ENCODE measurements at places on chromosomes 6 and 20. TPM values are rescaled to one million over a fixed set of nuclear protein-coding genes. Genes with fewer than 3 reads are reported as not detected.

- DNase-seq, result no peak
These were observed 5.0 kb downstream of the JAG1 start for GRCh38 chr20:10668677-10669368.

DEF6 gene
- polyA plus RNA-seq, result 40.6 TPM

SLC26A8 gene
- 0.07 TPM for polyA plus RNA-seq

FOXF2 gene
- 0.82 TPM for polyA plus RNA-seq

DNA sequence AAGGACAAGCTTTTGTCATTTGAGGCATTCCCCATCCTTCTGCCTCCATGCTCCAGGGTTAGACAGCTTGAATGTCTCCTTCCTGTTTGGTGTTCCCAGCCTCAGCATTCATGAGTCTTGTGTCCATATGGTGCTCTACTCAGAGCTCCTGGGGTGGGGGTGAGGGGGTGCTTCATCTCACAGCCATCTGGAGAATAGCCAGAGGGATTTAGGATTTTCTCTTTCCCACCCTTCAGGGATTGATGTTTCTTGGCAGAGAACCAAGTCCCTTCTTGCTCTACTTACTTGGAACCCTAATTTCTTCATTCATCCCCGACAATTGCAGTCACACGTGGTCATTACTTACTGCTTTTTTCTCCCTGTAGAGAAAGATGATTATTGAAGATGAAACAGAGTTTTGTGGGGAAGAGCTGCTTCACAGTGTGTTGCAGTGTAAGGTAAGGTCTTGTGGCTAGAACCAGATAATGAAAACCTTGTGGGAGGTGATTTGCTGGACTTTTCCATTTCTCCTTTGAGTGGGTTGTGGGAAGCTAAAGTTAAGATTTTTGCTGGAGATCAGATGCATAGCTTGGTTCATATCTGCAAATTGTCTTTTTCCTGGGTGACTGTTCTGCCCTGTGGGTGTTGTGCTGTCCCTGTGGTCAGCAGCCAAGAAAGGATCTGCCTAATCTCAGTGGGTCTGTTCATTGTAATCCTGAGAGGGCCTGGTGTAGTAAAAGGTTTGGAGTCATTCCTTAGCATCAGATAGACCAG is 18.6 kb downstream of the CMTR1 start:
- DNase-seq, result no peak

PLEKHG1 gene
- polyA plus RNA-seq, result 1.5 TPM

DNA sequence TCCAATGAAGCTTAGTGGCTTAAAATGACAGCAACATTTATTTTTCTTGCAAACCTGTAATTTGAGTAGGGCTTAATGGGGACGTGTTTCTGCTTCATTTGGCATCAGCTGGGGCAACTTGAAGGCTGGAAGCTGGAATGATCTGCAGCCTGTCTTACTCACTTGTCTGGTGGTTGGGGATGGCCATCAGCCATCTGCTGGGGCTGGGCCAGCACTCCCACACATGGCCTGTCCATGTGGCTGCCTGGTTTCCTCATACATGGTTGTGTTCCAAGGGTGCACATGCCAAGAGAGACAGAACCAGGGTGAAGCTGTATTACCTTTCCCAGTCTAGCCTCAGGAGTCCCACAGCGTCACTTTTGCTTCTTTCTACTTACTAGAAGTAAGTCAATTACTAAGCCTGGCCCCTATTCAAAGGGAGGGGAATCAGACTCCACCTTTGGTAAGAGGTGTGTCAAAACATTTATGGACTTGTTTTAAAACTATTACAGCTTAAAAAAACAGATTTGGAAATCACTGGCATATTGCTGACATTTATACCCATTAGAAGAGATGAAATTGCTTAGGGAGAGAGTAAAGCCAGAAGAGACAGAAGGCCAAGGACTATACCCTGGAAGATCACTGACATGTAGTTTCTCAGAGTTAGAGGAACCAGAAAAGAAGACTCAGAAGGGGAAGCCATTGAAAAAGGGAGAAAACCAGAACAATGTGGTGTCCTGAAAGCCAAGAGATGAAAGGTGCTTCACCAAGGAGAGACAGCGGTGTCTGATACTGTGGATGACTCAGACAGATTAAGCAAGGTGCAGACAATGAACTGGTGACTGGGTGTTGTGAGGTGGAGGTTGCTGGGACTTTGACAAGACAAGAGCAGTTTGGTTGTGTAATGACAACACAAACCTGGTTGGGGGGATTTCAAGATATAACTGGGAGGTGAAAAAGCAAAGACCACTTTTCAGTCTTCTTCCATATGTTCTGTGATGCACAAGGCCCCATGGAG is 345.2 kb downstream of the GJA1 start:
- DNase-seq, result no peak

DNA sequence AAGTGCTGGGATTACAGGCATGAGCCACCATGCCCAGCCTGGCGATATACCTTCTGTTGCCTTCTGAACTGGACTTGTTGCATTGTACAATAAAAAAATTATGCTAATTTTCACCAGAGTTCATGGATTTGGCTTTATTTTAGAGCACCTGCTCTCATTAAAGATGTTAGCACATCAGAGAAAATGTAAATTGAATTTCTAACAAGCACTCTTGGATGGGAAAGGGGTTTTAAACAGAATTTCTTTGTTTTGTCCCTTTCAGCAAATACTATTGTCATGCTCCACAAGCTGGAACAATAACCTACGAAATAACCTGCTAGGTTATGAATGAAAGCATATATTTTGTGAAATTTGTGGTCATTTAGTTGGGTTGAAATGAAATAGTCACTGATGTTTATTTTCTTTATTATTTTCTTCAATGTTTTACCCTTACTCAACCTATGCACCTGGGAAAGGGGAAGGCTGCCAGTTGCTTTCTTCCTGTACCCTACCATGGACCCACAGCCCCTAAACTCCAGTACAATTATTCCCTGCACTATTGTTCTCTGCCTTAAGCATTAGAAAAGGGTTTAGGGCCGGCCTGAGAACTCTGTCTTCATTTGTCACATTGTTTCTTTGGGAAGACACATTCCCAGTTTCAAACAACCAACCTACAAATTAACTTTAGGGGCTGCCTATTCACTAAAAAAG is 22.2 kb downstream of the ZDHHC14 start:
- no peak for DNase-seq

DNA sequence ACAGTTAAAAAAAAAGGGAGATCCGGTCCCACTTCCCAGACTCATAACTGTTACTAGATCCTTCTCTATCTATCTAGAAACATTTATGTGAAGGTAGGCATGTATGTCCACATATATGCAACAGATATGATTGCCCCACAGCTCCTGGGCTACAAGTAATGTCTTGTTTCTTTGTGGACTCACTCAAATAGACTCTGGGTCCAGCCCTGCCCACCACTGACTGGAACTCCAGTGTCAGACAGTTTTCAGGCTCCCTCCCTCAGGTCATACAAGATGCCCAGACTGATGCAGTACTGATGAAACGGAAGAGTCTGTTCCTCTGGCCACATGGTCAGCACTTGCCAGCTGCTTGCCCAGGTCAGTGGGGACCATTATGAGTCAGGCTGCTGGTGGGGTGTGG is 30.8 kb upstream of the IER3 start:
- DNase-seq, result no peak

DNA sequence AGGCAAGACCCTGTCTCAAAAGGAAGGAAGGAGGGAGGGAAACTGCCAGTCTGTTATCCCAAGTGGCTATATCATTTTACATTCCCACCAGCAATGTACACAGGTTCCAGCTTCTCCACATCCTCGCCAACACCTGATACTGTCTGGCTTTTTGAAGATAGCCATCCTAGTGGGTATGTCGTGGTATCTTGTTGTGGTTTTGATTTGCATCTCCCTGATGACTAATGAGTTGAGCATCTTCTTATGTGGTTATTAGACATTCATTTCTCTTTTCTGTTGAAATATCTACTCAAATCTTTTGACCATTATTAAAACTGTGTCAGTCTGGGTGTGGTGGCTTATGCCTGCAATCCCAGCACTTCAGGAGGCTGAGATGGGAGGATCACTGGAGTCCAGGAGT is 47.9 kb upstream of the ARID1B start:
- DNase-seq, result no peak

LY86 gene
- polyA plus RNA-seq, result 0.38 TPM

DNA sequence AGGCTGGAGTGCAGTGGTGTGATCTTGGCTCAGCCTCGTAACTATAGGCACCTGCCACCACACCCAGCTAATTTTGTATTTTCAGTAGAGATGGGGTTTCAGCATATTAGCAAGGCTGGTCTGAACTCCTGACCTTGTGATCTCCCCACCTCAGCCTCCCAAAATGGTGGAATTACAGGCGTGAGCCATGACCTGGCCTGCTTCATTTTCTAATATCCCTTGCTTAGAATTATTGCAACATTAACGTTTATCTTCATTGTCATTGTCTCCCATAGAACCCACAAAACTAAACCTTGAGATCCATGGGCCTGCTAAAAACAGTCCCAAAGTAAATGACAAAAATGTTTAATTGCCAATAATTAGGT is 6.1 kb downstream of the EEF1A1 start:
- no peak for DNase-seq

GRCh38 chr6:35341557-35341956 is 801 bp upstream of the PPARD start:
- no peak for DNase-seq

SH3BGRL2 gene
- polyA plus RNA-seq, result 6.1 TPM

PAX1 gene
- not detected for polyA plus RNA-seq

SLC22A2 gene
- polyA plus RNA-seq, result not detected

- no peak for DNase-seq
These were observed 4.8 kb upstream of the IL17F start for GRCh38 chr6:52249078-52249477.

ZBTB24 gene
- 3.9 TPM for polyA plus RNA-seq

DNA sequence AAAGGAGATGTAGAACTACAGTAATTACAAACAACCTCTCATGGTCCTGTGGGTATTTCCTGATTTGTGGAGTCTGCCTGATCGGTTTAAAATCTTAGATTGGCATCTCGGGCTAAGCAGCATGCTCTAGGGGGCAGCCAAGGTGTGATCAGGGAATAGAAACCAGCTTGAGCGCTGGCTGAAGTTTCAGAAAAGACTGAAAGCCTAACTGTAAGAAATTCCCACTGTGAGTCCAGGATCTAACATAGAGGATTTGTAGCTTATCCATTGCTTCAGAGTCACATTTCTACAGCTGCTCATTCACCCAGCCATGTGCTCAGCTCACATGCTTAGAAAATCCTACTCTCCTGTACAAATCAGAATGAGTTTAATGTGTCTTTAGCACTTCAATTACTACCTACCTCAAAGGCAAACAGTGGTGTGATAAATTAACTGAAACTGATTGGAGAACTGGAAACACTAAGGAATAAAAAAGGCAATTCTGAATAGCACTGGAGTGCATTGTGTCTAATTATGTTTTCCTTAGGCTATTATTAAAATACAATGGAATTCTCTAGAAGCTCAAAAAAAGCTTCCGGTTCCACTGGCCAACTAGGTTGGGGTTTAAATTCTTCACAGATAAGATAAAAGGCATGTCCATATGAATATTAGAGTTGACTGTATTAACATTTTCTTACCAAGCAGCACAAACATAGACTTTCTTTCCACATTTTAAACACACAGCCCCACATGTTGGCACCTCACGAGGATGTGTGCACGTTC is 73.8 kb upstream of the MPC1 start:
- no peak for DNase-seq

DNA sequence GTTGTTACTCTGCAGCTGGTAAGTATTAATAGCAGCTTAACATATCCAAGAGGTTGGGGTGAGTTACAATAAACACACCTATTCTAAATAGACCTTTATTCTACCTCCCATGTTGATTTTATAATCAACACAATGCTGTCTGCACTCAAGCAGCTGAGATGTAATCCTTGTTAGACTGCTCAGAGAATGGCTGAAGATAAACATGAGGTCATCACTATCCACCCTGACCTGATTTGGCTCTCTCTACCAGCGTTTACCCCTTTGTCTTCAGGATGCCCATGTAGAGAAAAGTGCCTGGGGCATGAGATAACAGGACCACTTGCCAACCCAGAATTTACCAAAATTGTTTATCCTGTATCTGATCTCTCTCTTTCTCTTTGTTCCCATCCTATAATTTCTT is 220.7 kb upstream of the DEFB112 start:
- no peak for DNase-seq

DNA sequence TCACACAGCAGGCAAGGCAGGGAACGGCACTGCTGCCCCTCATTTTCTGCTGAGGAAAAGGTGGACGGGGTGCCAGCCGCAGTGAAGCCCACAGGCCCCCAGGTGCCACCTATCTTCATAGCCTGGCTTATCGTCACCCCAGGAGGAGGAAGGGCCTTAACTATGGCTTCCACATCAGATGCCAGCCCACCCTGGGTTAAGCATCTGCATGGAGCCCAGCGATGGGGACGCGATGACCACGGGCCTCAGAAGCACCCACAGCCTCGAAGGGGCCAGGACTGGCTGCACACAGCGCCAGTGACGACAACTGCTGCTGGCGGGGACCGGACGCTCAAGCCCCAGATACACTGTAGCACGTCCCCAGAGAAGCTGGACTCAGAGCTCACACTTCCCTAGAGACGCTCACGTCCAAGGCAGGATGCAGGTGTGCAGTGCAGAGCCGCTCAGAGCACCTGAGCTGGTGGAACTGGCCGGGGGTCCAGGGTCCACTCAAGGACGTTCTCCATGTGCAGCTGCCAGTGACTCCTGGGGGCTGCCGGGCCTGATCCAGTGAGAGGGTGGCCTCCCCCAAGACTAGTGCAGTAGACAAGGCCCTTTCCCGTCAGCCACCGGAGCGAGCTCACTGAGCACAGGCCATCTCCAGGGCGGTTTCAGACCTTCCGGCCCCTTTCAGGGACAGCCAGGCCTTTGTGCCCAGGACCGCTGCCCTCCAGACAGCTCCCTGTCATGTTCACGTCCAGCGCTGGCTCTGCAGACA is 83.0 kb downstream of the YTHDF1 start:
- no peak for DNase-seq

GRCh38 chr20:56875052-56875659 is 246.1 kb downstream of the TFAP2C start:
- DNase-seq, result no peak

GRCh38 chr6:36160147-36160760 is 29.9 kb downstream of the MAPK13 start:
- no peak for DNase-seq

DNA sequence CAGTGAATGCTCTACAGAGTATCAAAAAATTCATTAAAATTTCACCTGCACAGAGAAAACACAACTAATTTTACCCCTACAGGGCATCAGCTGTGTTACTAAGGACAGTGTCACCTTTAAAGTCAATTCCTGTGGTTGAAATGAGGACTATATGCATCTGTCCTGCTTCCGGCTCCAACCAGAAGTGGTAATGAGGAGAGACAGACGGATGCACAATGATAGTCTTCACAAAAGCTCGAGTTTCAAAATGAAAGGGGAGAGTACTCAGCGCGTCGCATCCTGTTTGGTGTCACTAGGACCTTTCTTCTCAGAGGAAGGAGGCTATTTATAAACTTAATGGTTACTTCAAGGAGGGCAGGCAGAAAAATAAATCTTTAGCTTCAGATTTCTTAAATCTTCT is 86.5 kb downstream of the LYRM4 start:
- no peak for DNase-seq

HMGCLL1 gene
- polyA plus RNA-seq, result 8.1 TPM

SNX21 gene
- polyA plus RNA-seq, result 11.3 TPM

DNA sequence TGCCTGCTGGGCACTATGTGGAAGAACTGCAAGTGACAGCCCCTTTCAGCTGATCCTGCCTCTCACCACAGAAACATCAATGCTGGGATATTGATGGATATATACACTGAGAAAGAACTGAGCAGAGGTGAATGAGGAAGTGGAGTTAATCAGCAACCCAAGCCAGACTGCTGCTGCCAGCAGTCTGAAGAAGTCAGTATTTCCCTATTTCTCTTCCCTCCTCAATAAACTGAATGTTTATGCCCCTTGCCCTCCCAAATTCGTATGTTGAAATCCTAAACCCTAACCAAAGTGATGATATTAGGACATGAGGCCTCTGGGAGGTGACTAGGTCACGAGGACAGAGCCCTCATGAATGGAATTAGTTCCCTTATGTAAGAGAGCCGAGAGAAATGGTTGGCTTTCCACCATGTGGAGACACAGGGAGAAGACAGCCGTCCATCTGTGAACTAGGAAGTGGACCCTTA is 76.3 kb downstream of the CDK19 start:
- DNase-seq, result peak; percentile 27
